ENCODE measurements at places on chromosomes 16 and 17.

- DNase-seq: no peak
Observed at GRCh38 chr17:30005709-30006320, 64.4 kb downstream of the EFCAB5 start.

DNA sequence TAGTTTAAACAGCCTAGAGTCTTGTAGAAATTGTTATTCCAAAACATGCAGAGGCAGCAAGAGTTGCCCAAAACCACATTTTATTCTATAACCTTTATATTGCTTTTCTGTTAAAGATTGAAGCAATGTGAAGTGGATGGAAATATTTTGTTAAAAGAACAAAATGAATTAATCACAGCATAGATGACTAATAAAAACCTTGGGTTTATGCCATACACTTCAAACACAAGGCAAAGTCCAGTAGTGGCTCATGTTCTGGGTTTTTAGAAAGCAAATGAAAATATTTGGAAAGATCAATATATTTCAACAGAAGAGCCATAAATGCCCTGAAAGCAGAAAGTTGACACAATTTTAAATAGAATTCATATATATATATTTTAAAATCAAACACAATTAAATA, 36.7 kb upstream of the ULK2 start:
- no peak for DNase-seq

GRCh38 chr17:48439110-48439850, 9.3 kb upstream of the SKAP1 start:
- no peak for DNase-seq

DNA sequence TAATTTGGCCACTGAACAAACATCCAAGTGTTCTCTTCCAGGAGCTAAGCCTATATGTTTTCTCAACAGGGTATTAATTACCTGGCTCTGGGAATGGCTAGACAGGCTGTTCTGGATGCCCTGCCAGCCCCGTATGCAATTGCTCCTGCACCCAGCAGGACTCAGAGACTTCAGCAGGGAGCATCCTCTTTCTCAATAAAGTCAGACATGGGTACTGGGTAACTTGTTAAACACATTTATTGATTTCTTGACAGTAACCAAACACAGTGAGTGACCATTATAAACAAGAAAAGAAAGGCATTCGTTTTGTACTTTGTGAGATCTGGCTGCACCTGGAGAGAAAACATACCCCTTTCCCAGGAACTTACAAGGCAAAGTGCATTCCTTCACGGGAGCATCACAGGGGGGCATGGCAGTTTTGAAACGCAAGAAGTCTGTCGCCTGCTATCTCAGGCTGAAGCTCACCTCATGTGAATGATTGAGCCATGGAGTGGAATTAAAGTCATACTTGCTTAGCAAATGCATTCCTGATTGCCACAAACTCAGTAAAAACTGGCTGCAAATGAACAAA, 369.8 kb downstream of the UTP18 start:
- DNase-seq: no peak

DNA sequence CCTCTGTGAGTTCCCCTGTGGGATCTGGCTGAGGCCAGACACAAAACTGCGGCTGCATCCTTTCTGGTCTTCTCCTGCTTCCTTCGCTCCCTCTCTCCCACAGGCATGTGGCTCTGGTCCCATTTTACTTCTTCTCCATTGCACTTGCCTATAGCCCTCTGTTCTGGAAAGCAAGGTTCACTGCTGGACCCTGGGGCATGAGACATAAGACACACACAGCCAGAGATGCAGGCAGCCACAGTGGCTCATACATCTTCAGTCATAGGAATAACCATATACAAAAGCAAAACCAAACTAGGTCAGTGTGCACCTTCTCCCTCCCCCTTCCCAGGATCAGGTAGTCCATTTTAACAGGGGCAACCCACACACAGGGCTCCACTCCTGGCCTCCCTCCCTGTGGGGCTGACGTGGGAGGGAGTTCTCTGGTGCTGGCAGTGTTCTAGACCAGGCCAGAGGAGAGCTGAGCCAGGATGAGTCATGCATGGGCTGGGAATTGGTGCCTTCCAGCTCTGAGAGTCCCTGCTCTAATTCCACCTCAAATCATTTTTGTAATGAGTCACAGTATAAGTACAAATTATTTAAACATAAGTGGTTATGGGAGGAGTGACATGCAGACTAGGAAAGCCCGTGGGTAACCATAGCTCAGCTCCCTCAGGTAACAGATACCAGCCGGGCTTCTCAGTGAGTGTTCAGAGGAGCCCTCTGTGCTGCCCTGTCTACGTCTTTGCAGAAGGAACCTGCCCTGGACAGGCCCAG, 58.0 kb downstream of the ASIC2 start:
- DNase-seq: no peak
